ENCODE measurements at places on chromosomes 3 and 15.
A peak's percentile ranks its signal among the peaks of the same experiment; 100 is the strongest.

DNA sequence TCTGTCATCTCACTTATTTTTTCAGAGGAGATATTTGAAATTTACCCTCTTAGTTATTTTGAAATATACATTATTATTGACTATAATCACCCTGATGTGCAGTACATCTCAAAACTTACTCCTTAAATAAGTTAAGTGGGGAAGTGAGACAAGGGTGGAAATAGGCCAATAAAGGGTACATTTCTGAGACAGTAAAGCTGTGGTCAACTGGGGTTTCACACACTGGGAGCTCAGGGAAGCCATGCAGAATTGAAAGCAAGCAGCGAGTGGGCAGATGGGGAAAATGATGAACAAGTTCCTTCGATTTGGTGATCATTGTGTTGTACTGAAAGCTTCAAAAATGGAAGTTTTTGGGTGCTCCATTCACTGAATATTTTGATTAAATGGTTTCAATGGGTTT is 21.6 kb upstream of the MOBP start:
- no peak for DNase-seq

DNA sequence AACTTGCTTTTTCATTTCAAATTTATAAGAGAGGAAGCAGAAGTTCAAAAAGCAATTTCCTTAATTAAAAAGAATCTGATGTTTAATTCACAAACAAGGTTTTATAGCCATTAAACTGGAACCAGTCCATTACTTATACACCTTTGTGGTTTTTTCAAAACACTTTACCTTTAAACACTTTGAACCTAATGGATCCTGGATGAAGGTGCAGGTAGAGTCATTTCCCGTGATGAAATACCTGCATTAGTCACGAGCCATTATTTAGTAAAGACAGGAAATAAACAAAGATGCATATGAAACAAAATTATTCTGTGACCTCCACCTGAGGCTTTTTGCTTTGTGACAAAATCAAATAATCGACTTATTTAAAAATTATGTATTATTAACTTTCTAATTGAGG is 341.7 kb upstream of the UBE2E2 start:
- DNase-seq = no peak

DNA sequence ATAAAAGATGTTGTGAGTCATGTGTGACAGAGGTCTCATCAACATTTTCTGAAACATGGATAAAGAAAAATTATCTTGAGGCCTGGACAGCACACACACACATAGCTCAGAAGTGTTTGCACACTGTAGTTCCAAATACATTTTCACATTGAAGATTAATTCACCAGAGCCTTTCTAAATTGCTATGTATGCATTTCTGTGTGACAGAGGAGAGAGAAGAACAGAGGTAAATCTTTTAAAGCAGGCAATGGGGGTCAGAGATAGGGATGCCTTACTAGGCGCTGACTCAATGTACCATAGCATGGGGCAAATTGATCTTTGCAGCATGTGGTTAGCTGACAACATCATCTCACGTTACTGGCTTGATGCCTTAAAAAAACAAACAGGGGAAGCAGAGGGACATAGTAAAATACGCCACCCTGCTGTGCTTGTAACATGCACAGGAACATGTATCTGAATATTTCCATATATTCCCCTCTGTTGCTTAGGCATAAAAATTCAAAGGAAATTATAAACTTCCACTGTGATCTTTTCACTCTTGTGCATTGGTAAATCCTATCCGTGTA is 7.7 kb downstream of the POU1F1 start:
- no peak for DNase-seq

GRCh38 chr3:31116651-31117050 is 222.2 kb upstream of the GADL1 start:
- DNase-seq = peak; percentile 10

GRCh38 chr15:50945725-50946124 is 37.2 kb downstream of the AP4E1 start:
- DNase-seq = no peak

- peak; percentile 37 for DNase-seq
These were observed 37.1 kb downstream of the CPA3 start for GRCh38 chr3:148901987-148902791.

DNA sequence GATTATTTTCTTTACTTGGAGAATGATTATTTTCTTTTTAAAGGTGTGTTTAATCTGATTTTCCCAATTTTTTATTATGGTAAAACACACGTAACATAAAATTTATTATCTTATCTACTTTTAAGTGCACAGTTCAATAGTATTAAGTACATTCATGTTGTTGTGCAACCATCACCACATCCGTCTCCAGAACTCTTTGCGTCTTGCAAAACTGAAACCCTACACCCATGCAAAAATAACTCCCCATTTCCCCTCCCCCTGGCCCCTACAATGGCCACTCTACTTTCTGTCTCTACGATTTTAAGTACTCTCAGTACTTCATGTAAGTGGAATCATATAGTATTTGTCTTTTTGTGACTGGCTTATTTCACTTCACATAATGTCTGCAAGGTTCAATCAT is 230.7 kb downstream of the SATB1 start:
- DNase-seq = no peak

DNA sequence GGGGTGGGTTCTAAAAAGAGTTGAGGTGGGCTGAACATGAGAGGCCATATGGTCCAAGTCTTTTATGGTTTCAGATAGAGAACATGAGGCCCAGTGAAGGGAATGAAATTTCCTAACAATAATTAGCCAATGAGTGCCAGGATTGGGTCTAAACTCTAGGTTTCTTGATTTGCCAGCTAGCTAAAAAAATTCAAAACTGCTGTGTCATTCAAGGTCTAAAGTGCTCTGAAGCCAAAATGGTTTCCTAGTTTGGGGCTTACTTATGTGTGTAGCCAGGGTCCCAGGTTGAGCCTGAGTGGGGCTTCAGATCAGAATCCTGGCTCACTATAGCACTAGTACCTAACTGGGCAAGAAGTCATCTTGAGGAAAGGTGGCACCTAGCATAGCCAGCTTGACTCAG is 55.3 kb upstream of the SYN2 start:
- no peak for DNase-seq

DNA sequence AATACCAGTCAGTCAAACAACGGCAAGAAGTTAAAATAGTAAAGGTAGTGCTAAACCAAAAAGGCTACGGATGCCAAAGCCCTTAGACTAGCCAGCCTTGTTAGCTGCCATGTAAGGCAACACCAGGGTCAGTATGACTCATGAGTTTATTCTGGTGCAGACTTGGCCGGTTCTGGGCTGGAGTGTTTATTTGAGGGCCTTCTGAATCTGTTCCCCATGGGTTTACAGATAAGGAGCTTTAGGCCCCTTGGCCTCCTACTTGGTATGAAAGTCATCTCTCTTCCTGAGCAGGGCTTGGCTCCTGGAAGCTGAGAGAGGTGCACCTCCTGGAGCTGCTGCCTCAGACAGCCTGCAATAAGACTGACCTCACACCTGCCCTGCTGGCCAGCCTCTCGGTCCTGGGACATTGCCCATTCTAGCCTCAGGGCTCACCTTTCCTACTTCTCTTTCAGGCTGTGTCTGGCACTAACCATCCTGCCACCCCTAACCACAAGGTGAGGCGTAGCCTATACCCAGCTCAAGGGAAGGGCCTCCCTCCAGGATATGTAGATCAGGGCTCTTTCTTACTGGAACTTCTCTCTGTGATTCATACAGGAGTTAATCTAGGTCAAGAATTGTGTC is 10.4 kb upstream of the RTP1 start:
- DNase-seq = peak; percentile 89

DNA sequence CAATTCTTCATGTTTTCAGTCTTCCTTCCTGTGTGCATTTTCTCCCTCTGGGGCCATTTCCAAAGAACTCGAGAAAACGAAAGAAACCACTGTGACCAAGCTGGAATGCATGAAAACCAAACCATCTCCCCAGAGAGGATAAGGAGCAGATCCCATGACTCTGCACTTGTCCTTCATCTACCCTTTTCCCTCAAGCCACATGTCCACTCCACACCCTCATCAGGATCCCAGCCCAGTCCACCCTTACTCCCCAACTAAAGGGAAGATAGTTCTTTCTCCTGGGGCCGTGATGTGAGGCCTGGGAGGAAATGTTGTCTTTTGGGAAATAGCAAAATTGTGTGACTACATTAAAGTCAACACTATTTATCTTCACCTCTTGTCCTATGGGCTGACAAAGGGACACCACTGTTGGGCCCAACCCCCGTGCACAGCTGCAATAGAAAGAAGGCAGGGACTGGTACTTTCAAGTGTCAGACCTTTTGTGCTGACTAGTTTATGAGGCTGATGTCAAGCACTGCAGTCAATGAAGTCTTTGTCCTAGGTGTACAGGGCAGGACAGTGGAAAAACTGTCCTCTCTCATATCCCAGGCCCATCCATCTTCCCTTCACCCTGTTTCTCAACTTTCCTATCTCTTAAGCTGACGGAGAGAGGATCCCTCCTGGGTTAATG is 487.1 kb upstream of the NR2F2 start:
- peak; percentile 43 for DNase-seq

- no peak for DNase-seq
These were observed 1655.6 kb downstream of the SI start for GRCh38 chr3:163422671-163423070.

- no peak for DNase-seq
These were observed 20.4 kb downstream of the CTDSPL2 start for GRCh38 chr15:44447772-44448376.

GRCh38 chr15:27486683-27487647 is 516.0 kb downstream of the GABRG3 start:
- DNase-seq = no peak

DNA sequence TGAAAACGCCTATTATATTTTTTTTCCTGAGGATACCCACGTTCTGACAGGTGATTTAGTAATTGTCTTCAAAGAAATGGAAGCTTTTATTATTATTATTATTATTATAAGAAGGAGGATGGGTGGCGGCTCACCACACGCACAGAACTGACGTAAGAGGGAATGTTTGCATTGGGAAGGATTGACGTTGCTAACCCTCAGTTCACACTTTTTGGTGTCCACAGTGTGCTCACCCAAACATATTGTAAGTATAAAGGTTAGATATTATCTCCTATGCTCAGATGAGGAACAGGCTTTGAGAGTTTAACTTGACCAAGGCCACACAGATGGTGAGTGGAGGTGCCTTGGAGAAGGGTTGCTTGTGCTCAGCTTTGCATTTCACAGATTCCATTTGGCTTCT is 533.5 kb upstream of the TBL1XR1 start:
- DNase-seq = no peak

GRCh38 chr15:40363611-40364010 is 5.6 kb downstream of the DISP2 start:
- DNase-seq = no peak

DNA sequence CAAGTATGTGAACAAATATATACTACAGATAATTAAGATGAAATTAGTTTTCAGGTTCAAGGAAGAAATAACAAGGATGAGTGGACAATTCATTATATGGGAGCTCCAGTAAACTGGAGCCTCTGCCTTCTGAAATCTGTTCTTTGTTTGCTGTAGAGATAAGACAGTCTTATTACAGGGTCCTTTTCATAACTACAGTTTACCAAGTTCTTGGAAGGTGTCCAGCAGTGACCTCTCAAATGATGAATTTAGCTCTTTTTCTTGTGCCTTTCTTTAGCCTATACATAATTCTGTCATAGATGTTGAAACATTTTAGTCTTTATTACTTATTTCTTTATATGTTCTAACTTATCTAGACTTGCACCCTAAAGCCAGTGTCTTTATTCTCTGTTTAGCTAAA is 89.7 kb upstream of the GBE1 start:
- DNase-seq = no peak

GRCh38 chr15:58213587-58214338 is 75.6 kb downstream of the AQP9 start:
- DNase-seq = no peak

DNA sequence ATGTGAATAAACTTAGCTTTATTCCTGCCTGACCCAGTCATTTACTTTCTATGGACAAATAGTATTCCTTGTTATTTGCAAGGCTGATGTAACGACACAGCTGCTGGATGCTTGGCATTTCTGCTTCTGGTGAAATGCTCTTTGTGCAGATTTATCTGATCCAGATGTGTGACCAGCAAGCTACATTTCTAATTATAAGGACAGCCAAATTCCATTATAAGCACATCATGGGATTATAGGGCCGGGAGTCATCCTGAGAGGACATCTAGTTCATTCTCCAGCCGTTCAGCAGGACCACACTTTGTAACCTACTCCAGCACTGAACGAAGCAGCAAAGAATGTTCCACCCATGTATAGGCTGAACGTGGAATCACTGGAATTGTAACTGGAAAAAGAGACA is 42.9 kb downstream of the FNDC3B start:
- DNase-seq = peak; percentile 49

GRCh38 chr15:60901647-60902046 is 327.5 kb downstream of the RORA start:
- no peak for DNase-seq

DNA sequence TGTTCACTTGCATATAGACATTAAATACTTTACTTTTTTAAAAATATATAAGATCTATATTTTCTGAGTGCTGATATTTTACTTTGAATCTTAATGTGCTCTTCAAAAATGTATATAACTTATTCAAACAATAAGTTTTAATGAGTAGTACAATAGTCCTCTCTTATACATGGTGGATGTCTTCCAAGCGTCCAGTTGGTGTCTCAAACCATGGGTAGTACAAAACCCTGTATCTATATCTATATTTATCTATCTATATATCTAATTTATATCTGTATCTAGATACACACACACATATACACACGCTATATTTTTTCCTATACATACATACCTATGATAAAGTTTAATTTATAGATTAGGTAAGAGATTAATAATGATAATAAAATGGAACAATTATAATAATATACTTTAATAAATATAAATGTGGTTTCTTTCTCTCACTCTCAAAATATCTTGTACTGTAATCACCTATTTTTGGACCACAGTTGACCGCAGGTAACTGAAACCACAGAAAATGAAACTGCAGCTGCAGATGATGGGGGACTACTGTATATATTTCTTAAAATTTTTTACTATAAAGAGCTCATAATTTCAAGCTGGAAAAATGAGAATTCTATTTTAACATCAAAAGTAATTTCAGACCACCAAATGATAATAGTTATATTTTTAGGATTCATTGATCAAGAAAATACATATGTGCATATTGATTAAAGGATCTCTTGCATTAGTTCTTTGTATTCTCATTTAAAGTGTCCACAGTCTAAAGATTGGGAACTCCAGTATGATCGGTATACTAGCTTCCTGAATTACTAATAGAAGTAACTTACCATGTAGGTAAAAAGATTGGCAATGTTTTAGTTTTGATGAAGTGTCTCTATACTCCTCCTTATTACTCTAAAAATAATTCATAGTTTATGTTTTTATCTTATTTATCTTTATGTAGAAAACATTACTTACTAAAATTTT is 215.1 kb upstream of the MLF1 start:
- DNase-seq = no peak

GRCh38 chr3:65019443-65020055 is 331.7 kb upstream of the ADAMTS9 start:
- DNase-seq = no peak

DNA sequence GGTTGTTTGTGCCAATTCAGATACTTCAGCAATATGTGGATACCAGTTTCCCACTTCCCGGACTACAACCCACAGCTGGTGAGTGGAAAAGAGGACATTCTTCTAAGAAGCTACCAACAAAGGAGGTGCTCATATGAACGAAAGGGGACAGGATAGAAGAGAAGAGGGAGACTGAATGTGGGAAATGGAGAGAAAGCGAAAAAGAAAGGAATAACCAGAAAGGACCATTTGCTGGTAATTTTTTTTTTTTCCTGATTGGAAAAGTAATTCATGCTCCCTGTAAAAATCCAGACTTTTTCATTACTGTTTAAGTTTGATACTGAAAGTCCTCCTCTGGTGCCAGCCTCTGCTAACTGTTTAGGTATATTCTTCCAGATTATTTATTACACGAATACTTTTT is 1.5 kb upstream of the CHAC1 start:
- DNase-seq = no peak
